ENCODE measurements at places on chromosomes 7 and 10. TPM values are rescaled to one million over a fixed set of nuclear protein-coding genes. Genes with fewer than 3 reads are reported as not detected.

Gene HABP2
- total RNA-seq: not detected

Gene TYSND1
- 26.4 TPM for total RNA-seq

Gene AP4M1
- total RNA-seq: 15.8 TPM

Gene GSTO1
- 202 TPM for total RNA-seq

Gene GARIN1A
- 0.03 TPM for total RNA-seq

Gene ACHE
- 0.27 TPM for total RNA-seq

Gene PPP1R17
- total RNA-seq: not detected

Gene CPVL
- 30.0 TPM for total RNA-seq

Gene AQP1
- 0.26 TPM for total RNA-seq

Gene UPK3BL2
- 11.7 TPM for total RNA-seq

Gene ADARB2
- 1.6 TPM for total RNA-seq
